CD4-positive, alpha-beta T cell (primary cell): ENCODE measurements at places on chromosomes 11 and 22. TPM values are rescaled to one million over a fixed set of nuclear protein-coding genes. Genes with fewer than 3 reads are reported as not detected.
A peak's percentile ranks its signal among the peaks of the same experiment; 100 is the strongest.

Gene TRIM29
- total RNA-seq, result not detected

Gene OR10A2
- total RNA-seq, result not detected

Gene TMEM151A
- 0.14 TPM for total RNA-seq

Gene MPZL3
- total RNA-seq, result 30.2 TPM

DNA sequence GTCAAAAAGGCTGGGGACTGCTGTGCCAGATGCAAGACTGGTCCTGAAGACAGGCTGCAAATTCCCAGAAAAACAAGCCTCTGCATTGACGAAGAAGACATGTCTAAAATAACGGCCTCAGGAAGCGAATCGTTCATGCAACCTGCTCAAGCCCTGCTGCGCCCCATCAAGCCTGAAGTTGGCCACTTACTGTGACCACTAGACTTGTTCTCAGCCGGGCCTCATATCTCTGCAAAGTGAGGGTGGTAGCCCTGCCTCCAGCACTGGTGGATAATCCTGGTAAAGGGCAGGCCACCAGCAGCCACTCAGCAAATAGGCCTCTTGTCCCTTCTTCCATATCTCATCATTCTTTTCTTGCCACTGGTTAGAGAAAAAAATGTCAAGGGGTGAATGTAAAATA, 11.8 kb downstream of the LTO1 start:
- no peak for DNase-seq

DNA sequence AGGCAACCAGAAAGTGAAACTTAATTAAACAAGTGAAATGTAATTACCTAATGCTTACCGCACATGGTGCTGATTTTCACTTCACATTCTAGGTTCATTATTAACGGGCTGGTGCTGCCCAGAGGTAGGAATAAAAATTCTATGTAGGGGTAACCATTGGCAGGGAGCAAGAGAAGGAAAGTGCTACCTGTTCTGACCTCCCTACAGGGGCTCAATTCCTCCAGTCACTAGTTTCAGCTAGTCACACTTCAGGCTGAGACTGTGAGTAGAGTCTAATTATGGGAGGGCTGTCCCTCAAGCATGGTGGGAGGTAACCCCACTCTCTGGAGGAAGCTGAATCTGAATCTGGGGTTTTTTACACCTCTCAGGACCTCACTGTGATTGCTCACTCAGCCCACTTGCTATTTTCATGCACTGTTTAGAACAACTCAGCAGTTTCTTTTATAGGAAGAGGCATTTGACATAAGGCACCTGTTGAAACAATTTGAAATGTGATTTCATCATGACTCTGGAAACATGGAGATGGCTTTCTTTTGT, 75.4 kb downstream of the MAML2 start:
- peak; percentile 20 for DNase-seq

DNA sequence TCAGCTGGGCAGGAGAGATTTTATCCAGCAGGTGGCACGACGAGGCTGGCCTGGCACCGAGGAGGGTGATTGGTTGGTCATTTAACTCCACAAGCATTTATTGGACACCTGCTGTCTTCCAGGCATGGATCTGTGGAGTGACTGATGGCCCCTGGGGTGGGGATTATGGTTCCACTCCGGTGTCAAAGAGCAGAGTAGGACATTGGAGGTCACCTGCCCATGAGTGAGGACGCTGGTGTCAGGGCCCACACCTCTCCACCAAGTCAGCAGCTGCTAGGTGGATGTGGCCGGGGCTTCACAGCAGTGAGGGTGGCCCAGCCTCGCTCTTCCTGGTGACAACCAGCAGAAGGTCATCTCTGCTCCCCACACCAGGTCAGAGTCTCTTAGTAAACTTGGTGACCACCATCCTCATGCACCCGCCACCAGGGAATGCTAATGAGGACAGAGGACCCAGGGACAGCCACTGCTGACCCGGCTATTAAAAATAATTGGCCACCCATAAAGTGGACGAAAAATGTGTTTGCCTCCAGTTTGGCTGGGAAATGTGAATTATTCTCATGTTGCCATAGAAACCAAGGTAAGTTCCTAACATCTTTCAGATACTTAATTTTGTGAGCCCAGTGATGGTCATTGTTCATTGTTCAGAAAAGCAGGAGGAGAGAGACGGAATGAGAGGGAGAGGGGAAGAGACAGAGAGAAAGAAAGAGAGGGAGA, 428.7 kb downstream of the TBC1D22A start:
- DNase-seq, result no peak

- no peak for DNase-seq
These were observed 54.2 kb downstream of the CLPB start for GRCh38 chr11:72380132-72380503.
